ENCODE measurements at places on chromosomes 11 and 22.

DNA sequence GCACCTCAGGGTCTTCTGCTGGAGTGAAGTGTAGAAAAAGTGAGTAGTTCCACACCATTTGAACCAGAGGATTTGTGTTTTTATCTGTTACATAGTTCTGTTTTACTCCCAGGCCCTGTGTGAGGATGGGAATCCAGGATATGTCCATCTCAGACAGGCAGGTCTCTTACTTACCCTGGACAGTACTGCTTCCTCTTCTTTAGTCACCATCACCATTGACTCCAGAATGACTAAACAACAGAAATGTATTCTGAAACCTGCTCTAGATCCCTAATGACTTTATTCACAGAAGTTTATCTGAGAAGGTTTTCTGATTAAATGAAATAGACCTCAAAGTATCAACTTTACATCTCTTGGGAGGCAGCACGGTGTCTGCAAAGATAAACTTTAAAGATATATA is 33.6 kb downstream of the CYP2R1 start:
- no peak for DNase-seq

DNA sequence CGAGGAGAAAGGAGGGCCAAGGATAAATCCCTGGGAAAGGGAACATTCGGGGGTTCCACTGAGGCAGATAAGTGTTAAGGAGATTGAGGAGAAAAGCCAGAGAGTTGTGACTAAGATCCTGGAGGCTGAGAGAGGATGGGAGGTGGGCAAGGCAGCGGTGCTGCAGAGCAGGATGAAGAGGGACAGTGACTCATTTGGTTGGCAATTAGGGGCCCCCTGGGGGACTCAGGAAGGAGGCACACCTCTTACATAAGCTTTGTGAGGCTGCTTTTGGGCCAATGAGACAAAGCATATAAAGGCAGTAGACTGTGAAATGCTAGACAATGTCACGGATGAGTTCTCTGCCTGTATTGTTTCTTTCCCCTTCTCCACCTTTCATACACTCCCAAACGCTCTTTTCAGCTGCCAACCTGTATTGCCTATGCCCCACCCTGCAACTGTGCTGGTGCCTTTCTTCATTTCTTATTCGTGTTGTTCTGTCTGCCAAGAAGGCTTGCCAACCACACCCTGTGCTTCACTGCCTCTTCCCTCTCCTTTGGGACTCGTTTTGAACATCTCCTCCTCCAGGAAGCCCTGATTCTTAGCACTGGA is 246.8 kb upstream of the KIRREL3 start:
- DNase-seq = no peak

- no peak for DNase-seq
These were observed 183.4 kb downstream of the BUD13 start for GRCh38 chr11:116589402-116589801.

- DNase-seq = no peak
These were observed 3.1 kb downstream of the RPS19BP1 start for GRCh38 chr22:39529487-39529851.

DNA sequence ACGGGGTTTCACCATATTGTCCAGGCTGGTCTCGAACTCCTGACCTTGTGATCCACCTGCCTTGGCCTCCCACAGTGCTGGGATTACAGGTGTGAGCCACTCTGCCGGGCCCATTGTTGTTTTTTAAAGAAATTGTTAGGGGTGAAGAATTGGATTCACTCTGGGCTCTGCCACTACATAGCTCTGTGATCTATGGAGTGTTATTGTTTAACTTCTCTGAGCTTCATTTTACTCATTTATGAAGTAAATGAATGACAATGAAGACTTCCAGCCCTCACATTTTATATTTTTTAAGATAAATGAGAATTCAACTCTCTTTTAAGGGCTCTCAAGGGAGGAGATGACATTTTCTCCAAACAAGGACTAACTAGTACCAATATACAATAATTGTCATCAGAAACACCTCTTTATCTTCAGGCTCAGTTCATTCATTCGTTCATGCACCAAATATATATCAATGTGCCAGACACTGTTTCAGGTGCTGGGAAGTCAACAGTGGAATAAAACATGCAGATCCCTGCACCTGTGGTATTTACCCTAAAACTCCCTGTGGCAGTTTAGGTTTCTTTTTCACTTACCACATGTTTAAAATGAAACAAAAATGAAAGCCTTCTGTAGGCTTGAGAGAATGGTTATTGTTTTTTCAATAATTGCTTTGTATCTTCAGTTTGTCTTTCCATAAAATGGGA is 23.5 kb upstream of the GRAMD1B start:
- no peak for DNase-seq

GRCh38 chr22:23168391-23169042 is 11.8 kb upstream of the BCR start:
- DNase-seq = no peak

GRCh38 chr11:131897956-131898355 is 527.5 kb downstream of the NTM start:
- no peak for DNase-seq

- no peak for DNase-seq
These were observed 35.0 kb upstream of the CACNG2 start for GRCh38 chr22:36738416-36739020.

DNA sequence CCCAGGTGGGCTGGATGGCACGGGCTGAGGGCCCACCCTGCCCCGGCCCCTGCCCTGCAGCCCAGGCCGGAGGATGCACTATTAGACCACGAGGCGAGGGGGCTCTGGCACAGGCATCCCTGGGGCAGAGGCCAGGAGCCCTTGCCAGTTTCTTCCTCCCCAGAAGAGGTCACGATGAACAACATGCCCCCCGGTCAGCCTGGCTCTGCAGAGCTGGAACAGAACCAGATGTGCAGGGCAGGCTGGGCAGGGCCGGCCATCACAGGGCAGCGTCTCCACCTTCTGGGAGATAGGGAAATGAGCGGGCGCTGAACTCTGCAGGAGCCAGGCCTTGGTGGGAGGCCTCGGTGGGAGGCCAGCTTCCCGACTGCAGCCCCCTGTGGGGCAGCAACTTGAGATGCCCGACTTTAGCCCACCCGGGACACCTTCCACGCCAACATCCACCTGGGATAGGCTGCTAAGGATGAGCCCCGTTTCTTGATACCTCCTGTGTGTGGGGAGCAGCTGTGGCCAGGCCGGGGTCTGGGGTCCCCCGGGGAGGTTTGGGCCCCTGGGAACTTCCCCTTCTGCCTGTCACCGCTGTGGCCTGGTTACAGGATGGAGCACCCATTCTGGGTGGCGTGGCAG is 21.8 kb upstream of the GNB1L start:
- DNase-seq = no peak

GRCh38 chr11:12088047-12088481 is 22.3 kb upstream of the MICAL2 start:
- DNase-seq = peak; percentile 17

DNA sequence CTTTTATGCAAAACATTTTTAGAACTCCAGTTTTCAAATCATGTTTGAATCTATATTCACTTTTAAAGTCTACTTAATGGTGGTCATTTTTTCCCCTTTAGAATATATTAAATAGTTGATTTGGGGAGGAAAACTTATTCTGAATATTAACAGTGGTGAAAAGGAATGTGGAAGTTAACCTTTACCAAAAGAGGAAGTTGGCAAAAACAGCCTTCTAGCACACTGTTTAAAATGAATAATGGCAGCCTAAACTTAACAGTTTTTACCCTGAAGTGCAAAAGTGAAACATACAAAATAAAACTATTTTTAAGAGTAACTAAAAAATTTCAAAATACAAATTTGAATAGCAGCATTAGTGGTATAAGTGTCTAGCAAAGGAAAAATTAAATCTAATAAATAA is 86.4 kb downstream of the GRK3 start:
- DNase-seq = no peak

DNA sequence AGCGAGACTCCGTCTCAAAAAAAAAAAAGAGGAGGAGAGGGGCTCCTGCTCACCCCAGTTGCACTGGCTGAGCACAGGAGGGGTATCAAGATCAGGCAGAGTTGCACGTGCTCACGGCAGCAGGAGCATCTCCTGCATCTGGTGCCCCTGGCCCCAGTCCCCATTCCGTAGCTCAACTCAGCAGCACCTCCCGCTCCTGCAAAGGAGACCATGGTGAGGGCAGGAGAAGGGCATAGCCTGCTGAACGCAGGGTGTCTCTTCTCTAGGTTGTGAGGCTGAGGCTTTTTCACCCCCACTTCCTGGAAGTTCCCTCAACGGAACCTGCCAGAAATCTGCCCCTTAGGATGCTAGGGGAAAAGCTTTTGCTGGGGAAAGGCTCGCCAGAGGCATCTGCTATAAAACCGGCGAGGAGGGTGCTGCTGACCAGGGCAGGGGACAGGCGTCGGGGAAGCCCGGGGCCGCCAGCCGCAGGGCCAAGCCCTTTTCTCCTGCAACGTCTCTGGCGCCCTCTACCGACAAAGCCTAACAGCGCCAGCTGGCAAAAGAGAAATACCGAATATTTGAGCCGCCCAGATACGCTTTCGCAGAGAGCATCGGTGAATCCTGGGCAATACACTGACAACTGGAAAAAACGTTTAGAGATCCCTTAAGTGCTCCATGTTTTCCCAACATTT is 1.0 kb upstream of the PPP6R2 start:
- DNase-seq = peak; percentile 87

DNA sequence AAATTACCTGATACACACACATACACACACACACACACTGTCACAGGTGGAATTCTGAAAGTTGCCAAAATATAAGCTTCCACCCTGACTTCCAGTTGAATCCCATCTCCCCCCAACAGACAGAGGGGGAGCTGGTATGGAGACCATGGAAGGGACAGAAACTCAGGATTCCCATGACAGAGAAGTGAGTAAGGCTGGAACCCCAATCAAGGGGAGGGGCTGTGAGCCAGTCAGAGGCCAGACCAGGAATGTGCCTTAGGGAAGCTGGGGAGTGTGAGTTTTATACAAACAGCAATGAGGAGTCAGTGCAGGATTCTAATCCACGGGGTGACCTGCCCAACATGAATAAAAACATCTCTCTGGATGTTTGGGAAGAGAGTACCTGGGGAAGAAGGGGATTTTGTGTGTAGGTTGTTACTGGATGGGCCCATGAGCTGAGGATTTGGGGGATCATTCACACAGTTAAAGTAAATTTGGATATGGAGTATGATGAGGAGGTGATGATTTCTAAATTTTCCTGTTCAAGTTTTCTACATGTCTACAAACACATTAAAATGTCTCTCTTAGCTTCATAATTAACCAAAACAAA is 38.7 kb upstream of the TOP3B start:
- DNase-seq = no peak

DNA sequence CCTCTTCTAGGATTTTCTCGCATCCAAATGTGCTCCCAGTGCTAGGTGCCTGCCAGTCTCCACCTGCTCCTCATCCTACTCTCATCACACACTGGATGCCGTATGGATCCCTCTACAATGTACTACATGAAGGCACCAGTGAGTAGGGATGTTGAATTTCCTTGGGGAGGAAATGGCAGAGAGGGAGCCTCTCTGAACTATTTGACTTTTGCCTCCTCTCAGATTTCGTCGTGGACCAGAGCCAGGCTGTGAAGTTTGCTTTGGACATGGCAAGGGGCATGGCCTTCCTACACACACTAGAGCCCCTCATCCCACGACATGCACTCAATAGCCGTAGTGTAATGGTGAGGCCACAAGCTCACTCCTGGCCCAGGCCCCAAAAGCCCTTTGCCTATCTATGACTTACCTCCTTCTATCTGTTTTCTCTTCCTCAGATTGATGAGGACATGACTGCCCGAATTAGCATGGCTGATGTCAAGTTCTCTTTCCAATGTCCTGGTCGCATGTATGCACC is 2.5 kb downstream of the TAF10 start:
- DNase-seq = no peak

- peak; percentile 25 for DNase-seq
These were observed 10.8 kb upstream of the OR51D1 start for GRCh38 chr11:4626207-4627099.

DNA sequence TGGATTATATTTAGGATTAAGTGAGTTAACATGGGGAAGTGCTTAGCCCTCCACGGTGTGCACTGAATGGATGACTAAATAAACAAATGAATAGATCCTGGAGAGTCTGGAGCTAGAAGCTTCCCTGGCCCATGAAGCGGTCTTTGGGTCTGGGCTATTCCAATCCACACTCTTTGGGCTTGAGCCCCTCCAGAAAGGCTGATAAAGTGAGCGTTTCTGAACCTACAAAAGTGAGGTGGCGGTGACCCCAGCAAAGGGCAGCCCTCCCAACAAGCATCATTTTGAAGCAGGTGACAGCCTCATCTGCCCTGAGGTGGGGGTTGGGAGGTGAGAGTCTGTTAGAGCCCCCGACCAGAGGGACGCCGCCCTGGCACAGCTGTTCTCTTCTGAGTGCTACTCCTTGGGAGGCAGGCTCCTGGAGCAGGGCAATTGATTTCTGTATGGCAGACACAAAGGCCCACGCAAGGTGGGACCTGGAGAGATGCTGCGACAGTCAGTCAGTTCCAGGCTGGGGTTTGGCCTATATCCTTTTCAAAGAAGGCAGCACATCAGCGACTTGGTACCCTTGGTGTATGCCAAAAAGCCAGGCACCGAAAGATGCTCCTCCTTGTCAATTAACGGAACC is 157.8 kb downstream of the CACNA1I start:
- DNase-seq = no peak

DNA sequence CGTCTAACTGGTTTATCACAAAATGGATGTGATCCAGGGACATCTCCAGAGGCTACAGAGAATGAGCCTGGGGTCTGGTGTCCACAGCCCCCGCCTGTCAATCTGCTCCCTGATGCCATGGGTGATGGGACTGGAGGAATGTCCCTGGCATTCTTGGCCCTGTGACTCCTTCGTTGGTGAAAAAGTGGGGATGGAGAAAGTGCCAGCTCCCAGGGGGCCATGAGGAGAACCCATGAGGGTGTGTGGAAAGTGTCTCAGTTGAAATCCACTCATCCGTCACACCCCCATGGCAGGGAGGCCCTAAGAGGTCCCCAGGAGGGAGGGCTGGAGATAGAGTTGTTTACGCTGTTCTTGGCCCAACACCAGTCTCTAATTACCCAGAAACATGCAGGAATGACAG is 322.0 kb downstream of the CTTN start:
- no peak for DNase-seq

DNA sequence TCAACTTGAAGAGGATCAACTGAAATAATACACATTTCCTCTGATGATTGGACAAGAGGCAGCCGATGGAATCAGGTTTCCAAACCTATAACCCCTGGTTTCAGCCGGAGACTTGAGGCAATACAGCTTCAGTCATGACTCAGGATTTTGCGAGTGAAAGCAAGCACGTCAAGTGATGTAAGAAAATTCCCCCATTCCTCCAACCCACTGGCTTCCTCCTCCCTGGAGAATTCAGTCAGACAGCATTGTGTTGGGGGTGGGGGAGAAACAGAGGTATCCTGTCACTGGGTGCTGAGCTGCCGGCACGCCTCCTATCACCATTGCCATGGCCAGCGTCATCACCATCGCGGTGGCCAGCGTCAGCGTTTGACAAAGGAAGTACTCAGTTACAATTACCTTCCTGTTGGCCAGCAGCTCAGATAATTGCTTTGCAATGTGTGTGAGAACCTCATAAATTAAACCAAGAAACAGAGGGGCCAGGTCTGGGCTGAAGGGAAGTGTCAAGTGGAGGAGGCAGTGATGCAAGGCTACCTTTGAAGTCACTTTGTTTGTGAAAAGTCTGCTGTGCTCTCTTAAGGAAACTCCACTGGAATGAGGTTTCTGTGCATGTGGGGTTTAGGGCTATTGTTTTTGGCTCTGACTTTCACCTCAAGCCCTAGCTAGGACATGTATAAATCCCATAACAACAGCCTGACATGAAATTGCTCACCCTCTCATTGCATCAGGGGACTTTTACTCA is 50.2 kb downstream of the LIF start:
- peak; percentile 89 for DNase-seq

GRCh38 chr22:49091917-49092545 is 735.6 kb downstream of the BRD1 start:
- DNase-seq = no peak

GRCh38 chr11:15539645-15540044 is 424.9 kb downstream of the INSC start:
- no peak for DNase-seq

- no peak for DNase-seq
These were observed 91.2 kb downstream of the LUZP2 start for GRCh38 chr11:24588081-24588480.
